ENCODE measurements at places on chromosomes 3 and 15.

DNA sequence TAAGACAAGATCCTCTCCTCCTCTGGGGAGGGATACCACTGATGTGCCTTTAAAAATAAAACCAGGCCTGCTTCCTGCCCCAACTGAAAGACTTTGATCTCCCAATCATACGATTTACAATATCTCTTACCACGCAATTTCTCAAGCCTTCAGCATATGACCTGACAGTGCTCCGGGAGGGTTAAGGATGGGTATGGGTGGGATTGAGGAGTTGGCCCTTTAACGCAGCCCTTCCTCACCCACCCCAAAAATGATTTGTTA lies 67.4 kb downstream of the LRIG1 start:
- DNase-seq = no peak

DNA sequence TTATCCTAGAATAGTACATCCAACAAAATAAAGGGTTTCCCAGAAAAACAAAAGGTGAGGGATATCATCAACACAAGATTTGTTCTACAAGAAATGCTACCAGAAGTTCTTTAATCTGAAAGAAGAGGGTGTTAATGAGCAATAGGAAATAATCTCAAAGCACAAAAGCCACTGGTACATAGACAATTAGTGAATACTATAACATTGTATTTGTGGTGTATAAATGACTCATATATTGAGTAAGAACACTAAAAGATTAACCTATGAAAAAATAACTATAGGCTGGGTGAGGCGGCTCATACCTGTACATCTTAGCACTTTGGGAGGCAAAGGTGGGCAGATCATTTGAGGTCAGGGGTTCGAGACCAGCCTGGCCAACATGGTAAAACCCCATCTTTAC lies 210.2 kb upstream of the SLITRK3 start:
- no peak for DNase-seq

DNA sequence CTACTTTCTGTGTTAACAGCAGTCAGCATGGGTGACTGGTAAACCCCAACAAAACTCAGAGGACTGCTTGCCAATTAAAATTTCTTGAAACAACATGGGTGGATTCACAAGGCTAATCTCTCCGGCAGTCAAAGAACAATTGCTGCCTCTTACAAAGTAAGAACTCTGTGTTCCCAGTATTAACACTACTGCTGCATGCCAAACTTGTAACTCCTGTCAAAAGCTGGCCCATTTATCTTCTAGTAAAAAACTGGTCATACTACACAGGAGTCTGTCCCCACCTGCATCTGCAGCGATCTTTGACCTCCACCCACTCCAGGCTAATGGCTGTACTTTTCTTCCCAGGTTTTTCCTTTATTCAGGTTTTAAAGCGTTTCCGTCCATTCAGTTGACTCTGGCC lies 8.7 kb upstream of the ZNF589 start:
- no peak for DNase-seq

GRCh38 chr15:52277575-52277974 lies 18.0 kb downstream of the MYO5C start:
- no peak for DNase-seq

GRCh38 chr3:191963182-191963581 lies 502.2 kb downstream of the PYDC2 start:
- DNase-seq = no peak

GRCh38 chr15:99385005-99385669 lies 133.9 kb downstream of the LRRC28 start:
- DNase-seq = no peak

GRCh38 chr3:98002717-98003116 lies 30.5 kb upstream of the RIOX2 start:
- no peak for DNase-seq

DNA sequence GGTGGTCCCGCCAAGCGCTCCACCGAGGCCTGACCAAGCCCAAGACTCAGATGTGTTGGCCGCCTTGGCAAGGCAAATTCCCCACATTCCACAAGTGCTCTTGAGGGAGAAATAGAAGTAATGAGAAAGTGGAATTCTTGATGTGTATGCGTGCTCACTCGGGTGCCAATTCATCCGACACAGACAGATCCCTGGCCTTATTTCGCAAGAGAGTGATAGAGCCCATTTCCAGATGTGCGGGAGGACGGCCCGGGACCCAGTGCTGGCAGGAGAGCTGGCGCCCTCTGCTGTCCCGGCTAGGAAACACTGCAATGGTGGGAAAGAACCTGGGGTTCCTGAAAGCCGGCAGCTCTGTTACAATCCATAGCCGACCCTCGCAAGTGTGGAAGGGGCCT lies 76.0 kb downstream of the HMG20A start:
- DNase-seq = peak; percentile 66

GRCh38 chr3:125156456-125156855 lies 56.1 kb downstream of the SLC12A8 start:
- no peak for DNase-seq

DNA sequence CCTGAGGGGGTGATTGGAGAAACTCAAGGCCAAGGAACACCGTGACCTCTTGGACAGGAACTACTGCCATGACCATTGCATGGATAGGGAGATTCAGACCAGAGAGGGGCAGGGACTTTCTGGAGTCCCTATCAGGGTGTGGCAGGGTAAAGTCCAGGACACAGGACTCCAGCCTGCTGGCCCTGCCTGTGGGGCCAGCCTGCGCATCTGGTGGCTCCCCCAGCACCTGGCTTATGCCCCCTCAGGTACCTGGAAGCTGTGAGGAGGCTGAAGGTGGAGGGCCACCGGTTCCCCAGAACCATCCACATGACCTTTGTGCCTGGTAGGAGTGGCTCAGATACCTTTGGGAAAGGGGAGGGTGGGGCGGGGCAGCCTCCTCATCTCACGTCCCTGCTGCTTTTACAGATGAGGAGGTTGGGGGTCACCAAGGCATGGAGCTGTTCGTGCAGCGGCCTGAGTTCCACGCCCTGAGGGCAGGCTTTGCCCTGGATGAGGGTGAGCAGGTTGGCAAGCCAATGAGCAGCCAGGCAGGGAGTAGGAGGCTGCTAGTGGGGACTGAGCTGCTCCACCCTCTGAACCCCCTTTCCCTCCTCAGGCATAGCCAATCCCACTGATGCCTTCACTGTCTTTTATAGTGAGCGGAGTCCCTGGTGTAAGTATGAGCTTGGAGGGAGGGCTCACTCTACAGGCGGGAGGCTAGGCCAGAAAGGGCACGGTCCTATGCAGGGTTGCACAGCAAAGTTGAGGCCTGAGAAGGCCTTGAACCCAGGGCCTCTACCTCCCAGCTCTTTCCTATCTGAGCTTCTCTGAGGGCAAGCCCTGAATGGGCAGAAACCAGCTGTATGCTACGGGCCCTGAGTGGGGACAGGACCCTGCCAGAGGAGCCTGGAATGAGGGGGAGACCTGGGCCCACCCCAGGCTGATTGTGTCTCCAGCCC lies 2.9 kb downstream of the ACY1 start:
- no peak for DNase-seq

- peak; percentile 71 for DNase-seq
Observed at GRCh38 chr3:172129850-172130716, 90.7 kb downstream of the FNDC3B start.

GRCh38 chr15:98441599-98441998 lies 206.7 kb upstream of the IGF1R start:
- DNase-seq = no peak

DNA sequence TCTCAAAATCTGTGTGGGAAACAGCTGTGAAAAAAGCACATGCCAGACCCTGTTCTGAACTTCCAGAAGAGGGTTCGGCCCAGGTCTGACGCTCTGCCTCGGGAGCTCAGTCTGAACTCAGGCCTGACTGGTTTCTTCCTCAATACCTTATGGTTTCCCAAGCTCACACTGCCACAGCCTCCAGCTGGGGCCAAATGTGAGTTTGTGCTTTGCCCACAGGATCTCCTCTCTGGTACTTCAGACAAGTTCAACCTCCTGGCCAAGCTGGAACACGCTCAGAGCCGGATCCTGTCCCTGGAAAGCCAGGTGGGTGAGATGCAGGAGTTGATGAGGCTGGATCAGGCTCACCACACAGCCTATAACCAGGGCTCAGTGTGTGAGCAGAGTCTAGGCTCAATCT lies 33.8 kb downstream of the CYP11A1 start:
- no peak for DNase-seq

DNA sequence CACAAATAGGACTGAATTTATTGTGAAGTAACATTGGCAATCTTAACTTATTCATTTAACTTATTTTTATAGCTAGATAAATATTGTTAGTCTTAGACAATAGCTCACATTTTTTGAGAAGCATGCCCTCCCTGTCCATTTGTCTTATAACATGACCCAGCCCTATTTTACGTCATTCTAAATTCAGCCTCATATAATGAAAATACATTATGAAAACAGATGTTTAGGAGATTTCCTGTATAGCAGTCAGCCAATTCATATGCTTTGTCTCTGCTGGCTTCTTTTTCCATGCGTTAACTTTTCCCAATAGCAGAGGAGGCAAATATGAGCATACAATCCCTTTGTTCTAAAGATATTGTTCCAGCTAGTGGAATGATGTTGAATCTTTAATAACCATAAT lies 29.3 kb downstream of the CD200 start:
- no peak for DNase-seq

- DNase-seq = no peak
Observed at GRCh38 chr15:42457445-42458442, 33.2 kb downstream of the ZNF106 start.

DNA sequence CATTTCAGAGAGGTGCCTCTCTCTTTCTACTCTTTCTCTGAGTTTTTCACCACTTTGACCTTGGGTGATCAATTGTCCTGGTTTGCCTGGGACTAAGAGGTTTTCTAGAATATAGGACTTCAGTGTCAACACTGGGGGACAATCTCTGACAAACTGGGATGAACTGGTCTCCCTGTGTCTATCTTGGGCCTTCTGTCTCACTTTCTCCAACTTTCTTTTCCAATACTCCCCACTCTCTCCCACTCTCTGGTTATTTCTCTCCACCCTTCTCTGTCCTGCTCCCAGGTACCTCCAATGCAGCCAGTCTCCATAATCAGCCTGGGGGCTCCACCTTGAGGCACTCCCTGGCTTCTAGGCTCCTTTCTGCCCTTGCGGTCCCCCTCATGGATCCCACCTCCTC lies 4.7 kb upstream of the ITGA11 start:
- DNase-seq = no peak

GRCh38 chr15:100256970-100257650 lies 84.7 kb downstream of the ADAMTS17 start:
- DNase-seq = no peak

GRCh38 chr3:48830715-48831114 lies 17.0 kb downstream of the PRKAR2A start:
- DNase-seq = no peak

DNA sequence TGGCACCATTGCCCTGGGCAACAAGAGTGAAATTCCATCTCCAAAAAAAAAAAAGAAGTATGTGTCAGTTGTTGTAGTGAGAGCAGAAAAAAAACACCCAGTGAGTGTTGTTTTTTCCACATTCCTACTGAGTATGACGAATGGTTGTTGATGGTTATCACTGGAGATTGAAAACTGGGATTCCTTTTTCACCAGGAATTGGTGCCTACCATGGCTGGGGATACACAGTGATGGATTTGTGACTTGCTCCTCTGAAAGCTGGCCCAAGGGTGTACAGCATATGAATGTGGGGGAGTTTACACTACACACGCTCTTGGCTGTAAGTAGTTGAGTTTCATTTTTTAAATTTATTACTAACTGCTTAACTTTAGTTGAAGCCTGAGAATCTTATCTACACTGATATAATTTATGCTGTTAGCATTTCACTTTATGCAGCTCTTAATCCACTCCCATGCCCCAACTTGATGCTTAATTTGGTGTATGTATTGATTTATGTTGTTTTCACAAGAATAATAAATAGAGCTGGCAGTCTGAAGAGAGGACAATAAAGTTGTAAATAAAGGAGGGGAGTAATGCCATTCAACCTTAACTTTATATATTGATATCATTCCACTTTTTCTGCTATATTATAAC lies 56.0 kb upstream of the MME start:
- DNase-seq = no peak

DNA sequence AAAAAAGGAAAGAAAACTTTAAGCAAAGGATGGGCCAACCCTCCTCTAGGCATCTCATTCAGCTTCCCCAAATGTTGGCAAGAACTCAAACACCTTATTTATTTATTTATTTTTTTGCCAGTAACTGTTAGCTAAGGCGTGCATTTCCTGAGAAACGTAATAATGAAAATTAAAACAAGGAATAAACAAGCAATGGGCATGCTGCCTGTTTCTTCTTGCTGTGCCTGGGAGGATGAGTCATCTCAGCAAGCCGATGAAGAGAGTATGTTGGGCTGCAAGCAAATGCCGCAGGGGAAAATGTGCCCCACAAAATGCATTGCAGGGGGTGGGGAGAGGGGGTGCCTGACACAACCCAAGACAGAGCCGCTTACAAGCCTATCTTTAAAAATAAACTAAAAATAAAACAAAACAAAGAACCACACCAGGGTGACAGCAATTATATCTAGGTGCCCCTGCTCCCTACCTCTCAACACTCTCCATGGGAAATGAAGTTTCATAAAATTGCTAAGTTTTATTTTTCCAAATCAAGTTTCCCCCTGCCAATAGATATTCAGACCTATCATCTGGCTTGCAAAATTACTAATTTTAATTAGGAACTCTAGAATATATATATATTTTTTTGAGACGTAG lies 40.3 kb downstream of the EIF4E3 start:
- no peak for DNase-seq

GRCh38 chr3:194617827-194618226 lies 15.4 kb downstream of the TMEM44 start:
- DNase-seq = no peak

Measured in activated naive CD4-positive, alpha-beta T cell treated with anti-CD3 and anti-CD28 coated beads, Interleukin-2, amount 50 U/mL, for 72 hours (primary cell).